HCT116 (cell line): ENCODE measurements at places on chromosomes 1 and 21. TPM values are rescaled to one million over a fixed set of nuclear protein-coding genes. Genes with fewer than 3 reads are reported as not detected.
A peak's percentile ranks its signal among the peaks of the same experiment; 100 is the strongest.

SDHB gene
- total RNA-seq: 159 TPM

CELA3B gene
- 5.3 TPM for total RNA-seq

CELA2B gene
- not detected for total RNA-seq

SLC30A10 gene
- total RNA-seq: 0.15 TPM

DNA sequence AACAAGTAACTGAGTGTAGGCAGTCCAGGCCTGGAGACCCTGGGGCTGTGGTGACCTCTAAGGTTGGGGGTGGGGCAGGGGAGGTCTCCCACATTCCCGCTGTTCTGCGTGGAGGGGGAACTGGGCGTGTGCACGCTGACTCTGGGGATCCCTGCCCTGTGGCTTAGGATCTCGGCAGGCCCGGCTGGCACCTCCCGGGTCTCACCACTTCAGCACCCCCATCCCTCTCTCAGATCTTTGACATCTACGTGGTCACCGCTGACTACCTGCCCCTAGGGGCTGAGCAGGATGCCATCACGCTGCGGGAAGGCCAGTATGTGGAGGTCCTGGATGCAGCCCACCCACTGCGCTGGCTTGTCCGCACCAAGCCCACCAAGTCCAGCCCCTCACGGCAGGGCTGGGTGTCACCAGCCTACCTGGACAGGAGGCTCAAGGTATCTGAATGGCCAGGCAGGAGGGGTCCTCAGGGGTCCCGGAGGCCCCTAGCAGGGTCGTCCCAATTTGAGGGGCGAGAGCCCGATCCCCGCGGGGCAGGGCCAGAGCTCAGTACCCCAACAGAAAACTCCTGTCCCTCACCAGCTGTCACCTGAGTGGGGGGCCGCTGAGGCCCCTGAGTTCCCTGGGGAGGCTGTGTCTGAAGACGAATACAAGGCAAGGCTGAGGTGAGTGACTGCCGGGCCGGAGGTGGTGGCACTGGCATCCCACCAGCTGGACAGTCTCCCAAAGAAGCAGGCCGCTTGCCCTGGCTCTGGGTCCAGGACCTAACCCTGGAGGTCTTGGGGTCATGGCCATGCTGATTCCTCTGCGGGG, 68.7 kb downstream of the TRIM11 start:
- no peaks in the 10 kb centered on the region for H3K27me3 ChIP-seq
- no peaks in the 10 kb centered on the region; the same call in 1 of the 2 replicates for H3K36me3 ChIP-seq
- DNase-seq: no peak
- H3K4me1 ChIP-seq: no peaks in the 10 kb centered on the region
- H3K27ac ChIP-seq: no peak overlapping the region

DNA sequence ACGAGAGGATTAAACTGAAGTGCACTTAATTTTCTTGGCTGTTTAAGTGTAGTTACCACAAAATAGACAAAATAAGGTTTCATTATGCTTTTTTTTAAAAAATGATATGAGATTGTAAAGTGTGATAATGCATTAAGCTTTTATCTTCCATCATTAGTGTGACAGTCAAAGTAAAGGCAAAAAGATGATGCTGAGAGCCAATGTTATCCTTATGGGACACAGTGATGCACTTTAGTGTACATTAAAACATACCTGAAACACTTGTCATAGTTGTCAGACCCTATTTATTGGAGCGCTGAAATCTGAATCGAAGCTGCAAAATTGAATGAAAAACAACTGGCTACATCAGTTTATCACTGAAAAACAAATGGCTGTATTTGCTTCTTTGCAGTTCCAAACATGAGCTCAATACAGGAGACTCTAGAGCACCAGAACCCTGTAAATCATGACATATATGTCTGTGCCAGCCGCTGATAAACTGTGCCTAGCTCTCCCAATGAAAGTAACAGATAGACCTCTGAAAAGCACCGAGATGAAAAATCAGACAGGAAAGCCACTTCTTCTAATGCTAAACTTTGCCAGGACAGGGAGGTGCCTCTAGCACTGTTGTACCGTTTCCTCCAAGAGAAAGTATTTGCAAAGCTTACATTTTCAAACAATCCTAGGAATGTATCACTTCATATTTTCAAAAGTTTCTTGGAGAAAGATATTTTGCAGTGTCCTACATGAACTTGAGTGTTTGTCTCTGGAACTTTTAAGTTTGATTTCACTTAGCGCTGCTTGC, 120.7 kb upstream of the TMPRSS15 start:
- no peaks in the 10 kb centered on the region for H3K27me3 ChIP-seq
- H3K36me3 ChIP-seq: no peaks in the 10 kb centered on the region
- no peaks in the 10 kb centered on the region for H3K4me1 ChIP-seq
- no peak for DNase-seq

GRCh38 chr21:34745557-34746255, 76.9 kb downstream of the CLIC6 start:
- H3K27me3 ChIP-seq: no peaks in the 10 kb centered on the region; the same call in 1 of the 2 replicates
- peak; percentile 77 for DNase-seq
- peaks cover 18% of the 10 kb centered on the region for H3K4me1 ChIP-seq
- no peaks in the 10 kb centered on the region for H3K36me3 ChIP-seq
- peak overlapping the region; percentile 8 for H3K4me3 ChIP-seq
- peak overlapping the region; percentile 36; the same call in 1 of the 2 replicates for H3K27ac ChIP-seq

DNA sequence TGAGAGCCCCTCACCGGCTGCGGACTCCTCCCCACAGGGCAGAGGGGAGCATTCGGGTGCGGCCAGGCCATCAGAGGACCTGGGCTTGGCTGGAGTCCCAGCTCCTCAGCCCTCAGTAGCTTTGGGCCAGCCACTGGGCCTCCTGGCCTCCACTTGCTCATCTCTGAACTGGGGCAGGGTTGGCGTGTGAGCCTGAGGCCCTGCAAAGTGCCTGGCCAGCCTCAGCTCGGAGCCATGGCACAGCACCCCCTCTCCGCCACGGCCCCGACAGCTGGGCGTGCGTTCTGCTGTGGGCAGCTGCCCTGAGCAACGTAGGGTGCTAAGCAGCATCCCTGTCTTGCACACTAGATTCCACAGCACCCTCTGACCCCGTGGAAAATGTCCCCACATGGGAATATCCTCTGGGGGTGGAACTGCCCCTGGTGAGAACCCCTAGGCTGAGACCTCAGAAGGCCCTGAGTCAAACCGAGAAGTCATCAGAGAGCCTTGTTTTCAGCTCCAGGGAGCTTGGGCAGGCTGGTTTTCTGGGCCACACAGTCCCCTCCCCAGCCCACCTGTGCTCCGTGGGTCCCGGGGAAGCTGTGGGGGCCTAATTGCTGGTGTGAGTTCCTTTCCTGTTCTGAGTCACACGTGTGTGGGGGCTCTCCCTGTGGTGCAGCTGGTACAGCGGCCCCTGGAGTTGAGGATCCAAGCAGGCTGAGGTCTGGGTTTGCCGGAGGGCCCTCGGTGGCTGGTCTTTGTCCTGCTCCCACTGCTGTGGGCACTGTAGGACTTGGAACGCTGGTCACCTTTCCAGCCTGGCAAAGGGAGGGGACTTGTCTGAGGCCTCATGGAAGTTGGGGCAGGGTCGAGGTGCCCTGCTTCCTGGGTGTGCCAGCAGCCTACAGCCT, 24.5 kb downstream of the TP73 start:
- no peaks in the 10 kb centered on the region for H3K36me3 ChIP-seq
- H3K4me3 ChIP-seq: no peak overlapping the region
- no peaks in the 10 kb centered on the region for H3K27me3 ChIP-seq
- H3K4me1 ChIP-seq: peaks cover 22% of the 10 kb centered on the region

DNA sequence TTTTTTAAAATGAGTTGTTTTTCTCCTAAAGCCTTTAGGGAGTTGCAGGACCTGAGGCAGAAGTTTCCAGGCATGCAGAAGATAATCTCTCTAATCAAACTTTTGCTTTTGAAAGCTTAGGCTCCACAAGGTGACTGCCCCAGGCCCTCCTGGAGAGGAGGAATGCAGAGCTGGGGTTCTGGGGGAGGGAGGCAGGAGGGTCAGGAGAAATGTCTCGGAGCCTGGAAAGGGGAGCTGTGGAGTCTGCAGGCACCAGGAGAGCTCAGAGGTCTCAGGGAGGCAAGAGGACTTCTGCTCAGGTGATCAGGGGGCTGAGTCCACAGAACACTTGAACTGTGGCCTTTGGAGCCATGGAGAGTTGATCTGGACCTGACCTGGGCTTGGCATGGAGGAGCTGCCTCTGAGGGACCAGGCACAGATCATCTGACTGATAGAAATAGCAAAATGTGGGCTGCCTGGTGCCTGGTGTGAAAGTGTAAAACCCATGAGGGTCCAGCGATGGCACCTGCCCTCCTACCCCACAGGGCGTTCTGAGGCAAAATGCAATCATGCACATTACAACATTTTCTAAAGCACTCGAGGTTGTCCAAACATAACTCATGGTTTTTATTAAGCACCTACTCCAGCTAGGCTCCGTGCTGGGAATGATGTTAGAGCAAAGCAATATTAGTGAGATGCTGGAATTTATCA, 10.0 kb upstream of the ABCG1 start:
- no peak for DNase-seq
- H3K4me3 ChIP-seq: no peak overlapping the region

DNA sequence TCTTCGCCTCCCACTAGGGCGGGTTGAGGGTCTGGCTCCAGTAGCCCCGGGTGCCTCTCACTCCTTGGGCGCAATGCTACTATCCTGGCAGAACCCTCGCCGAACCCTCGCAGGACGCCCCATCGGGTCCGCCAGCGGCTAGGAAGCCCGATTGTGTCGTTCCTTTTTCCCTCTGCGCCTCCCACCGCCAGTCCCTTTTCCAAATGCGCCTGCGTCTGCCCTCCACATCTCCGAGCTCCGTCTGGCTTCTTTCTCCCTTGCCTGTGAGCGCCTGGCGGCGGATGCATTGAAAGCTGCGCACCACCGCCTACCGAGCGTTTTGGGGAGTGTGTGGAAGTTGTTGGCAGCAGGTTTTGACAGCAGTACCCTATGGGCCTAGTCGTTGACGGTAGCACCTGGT, 1.0 kb upstream of the DIRAS3 start:
- no peak overlapping the region for H3K4me3 ChIP-seq
- H3K36me3 ChIP-seq: no peaks in the 10 kb centered on the region
- no peak for DNase-seq
- H3K27ac ChIP-seq: no peak overlapping the region

GRCh38 chr1:188237573-188238348, 1409.0 kb downstream of the PLA2G4A start:
- H3K27ac ChIP-seq: no peak overlapping the region
- H3K27me3 ChIP-seq: no peaks in the 10 kb centered on the region
- DNase-seq: peak; percentile 45
- peaks cover 17% of the 10 kb centered on the region for H3K4me1 ChIP-seq
- H3K4me3 ChIP-seq: no peak overlapping the region

GRCh38 chr1:26156285-26157038, 2.4 kb upstream of the FAM110D start:
- H3K4me3 ChIP-seq: no peak overlapping the region
- peaks cover 12% of the 10 kb centered on the region for H3K4me1 ChIP-seq
- H3K27ac ChIP-seq: peak overlapping the region; percentile 30; the same call in 1 of the 2 replicates
- no peaks in the 10 kb centered on the region for H3K27me3 ChIP-seq

DNA sequence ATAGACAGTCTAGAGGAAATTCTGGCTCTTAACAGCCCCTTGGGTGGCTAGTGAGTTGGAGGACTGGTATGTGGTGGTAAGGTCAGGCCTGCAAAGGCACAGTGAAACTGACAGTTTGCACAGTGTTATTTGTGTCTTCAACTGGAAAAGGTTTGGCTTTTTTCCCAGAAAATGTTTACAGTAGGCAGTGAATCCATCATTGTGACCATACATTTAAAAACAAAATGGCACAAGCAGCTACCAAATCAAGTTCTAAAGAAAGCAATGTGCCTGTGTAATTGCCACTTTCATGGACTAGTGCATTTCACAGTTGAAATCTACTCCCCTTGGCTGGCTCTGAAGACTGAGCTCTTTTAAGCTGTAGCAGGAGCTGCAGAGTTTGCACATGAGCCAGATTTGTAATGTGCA, 24.8 kb downstream of the ATPAF1 start:
- no peaks in the 10 kb centered on the region for H3K27me3 ChIP-seq
- no peaks in the 10 kb centered on the region for H3K36me3 ChIP-seq
- H3K4me3 ChIP-seq: no peak overlapping the region
- DNase-seq: no peak
- H3K4me1 ChIP-seq: no peaks in the 10 kb centered on the region

DNA sequence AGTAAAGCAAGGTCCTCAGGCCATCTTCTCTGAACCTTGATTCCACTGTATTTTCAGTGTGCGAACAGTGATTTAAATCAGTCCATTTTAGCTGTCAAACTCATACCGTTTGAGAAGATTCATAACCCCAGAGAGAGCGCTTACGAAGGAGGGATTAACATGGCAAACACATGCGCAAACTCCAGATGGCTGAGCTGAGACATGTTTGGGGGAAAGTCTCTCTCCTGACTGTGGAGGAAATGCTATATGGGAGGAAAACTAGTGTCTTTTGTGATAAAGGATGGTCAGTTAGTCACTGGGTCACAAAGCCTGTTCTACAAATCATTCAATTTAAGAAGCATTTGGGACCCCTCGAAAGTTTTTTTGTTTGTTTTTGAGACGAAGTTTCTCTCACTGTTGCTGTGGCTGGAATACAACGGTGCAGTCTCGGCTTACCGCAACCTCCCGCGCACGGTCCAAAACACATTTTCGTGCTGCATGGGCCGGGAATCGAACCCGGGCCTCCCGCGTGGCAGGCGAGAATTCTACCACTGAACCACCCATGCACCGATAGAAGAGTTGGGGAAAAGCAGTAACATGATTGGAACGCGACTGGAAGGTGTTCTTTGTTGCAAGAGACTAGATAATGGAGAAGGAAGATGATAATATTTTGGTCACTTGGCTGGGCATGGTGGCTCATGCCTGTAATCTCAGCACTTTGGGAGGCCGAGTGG, 58.4 kb upstream of the CXADR start:
- H3K4me1 ChIP-seq: peaks cover 15% of the 10 kb centered on the region
- peak overlapping the region; percentile 58 for H3K27ac ChIP-seq
- no peaks in the 10 kb centered on the region for H3K36me3 ChIP-seq
- H3K4me3 ChIP-seq: peak overlapping the region; percentile 15; the same call in 1 of the 2 replicates
- peak; percentile 89 for DNase-seq

DNA sequence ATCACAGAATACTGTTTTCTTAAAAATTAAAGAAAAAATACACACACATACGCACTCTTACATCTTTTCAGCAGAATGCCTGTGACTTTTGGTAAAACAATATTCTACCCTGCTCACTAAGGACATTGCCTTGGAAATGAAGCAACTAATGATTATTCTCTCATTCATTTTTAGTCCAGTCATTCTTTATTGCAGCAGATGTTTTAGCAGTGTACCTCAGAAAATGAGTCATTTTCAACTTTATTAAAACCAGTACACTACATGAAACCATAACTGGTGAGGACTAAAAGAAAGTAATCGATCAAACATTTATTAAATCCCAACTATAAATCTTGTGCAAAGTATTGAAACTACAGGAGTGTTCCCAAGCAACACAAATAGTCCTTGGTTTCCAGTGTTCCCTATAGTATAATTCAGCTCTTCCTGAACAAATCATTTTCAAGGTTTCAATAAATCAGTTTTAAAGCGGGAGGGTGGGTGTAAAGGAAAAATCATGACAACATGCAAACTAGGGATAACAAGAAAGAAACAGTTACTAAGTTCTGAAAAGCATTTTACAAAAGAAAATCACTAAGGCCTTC, 114.2 kb downstream of the ADGRL4 start:
- no peak overlapping the region for H3K4me3 ChIP-seq
- H3K36me3 ChIP-seq: no peaks in the 10 kb centered on the region
- no peaks in the 10 kb centered on the region for H3K4me1 ChIP-seq
- no peaks in the 10 kb centered on the region for H3K27me3 ChIP-seq
- no peak overlapping the region for H3K27ac ChIP-seq
